Stimulated activated CD4-positive, alpha-beta T cell treated with anti-CD3 and anti-CD28 coated beads, Interleukin-2, amount 100 ng/mL, for 24 hours (primary cell): ENCODE measurements at places on chromosomes 7 and 10.

GRCh38 chr10:28177944-28178637 lies 124.8 kb downstream of the MPP7 start:
- no peak for DNase-seq

GRCh38 chr7:74183142-74183541 lies 9.0 kb downstream of the EIF4H start:
- DNase-seq: no peak

DNA sequence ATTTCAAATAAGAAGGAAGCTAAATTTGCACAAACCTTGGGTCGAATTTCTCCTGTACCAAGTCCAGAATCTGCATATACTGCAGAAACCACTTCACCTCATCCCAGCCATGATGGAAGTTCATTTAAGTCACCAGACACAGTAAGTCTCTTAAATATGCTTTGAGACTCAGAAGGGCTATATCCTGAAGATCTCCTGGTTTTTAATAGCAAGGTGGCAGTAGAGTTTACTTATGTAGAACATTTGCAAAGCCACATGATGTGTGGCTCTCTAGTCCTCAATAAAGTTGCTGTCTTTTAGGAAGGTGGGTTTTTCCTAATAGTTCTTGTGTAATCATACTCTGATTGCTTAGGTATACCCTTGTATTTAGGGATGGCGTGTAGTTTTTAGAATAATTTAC lies 8.7 kb downstream of the DBF4 start:
- no peak for DNase-seq

DNA sequence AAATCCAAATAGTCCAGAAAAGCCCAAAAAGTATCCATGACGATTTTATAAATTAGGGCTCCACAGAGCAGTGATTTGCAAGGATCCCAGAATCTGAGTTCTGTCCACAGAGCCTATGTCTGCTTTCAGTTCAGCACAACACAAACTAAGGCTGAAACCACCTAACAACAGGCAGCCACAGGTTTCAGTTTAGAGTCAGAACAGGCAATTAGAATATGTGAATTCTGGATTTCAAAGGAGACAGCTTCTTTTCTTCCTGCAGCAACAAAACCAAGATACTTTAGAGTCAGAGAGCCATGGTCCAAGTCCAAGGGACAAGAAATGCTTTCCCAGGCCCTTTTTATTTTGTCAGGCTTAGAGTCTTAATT lies 23.6 kb downstream of the IFIT3 start:
- DNase-seq: no peak

DNA sequence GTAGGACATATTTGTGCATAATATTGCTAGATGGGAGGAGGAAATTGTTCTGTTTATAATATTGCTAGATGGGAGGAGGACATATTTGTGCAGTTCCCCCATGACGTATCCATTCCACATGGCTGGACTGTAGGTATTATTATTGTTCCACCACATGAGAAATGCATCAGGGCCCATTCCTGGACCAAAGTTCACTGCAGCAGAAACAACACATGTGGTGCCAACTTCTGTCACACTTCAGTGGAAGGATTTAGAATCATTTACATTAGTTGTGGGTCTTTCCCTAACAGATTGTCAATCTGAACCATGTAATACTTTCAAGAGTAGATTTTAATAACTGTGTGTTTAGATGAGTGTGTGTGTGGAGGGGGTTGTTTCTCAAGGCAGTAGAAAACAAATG lies 32.7 kb upstream of the MACC1 start:
- no peak for DNase-seq

- DNase-seq: no peak
Measured at GRCh38 chr7:33578166-33578565, 327.2 kb upstream of the BMPER start.

- no peak for DNase-seq
Measured at GRCh38 chr7:138196971-138197896, 121.0 kb downstream of the AKR1D1 start.

DNA sequence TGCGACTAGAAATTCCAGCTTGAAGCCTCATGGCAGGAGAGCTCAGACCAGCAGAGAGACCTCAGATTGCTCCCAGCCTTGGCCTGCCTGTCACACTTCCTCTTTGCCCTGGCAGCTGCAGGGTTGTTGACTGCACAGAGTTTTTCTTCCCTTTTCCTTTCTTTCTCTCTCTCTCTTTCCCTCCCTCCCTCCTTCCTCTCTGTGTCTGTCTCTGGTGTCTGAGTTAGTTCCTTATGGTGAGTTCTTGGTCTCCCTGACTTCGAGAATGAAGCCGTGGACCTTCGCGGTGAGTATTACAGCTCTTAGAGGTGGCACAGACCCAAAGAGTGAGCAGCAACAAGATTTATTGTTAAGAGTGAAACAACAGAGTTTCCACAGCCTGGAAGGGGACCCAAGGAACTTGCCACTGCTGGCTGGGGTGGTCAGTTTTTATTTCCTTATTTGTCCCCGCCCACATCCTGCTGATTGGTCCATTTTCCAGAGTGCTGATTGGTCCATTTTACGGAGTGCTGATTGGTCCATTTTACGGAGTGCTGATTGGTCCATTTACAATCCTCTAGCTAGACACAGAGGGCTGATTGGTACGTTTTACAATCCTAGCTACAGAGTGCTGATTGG lies 266.3 kb downstream of the RPS24 start:
- peak; percentile 6 for DNase-seq

- DNase-seq: no peak
Measured at GRCh38 chr7:27361522-27361921, 118.9 kb downstream of the EVX1 start.

- DNase-seq: no peak
Measured at GRCh38 chr10:116098411-116099022, 174.5 kb downstream of the GFRA1 start.

- DNase-seq: no peak
Measured at GRCh38 chr7:159149488-159149887, 4.8 kb upstream of the VIPR2 start.

GRCh38 chr10:101467286-101467770 lies 113.4 kb downstream of the BTRC start:
- no peak for DNase-seq

DNA sequence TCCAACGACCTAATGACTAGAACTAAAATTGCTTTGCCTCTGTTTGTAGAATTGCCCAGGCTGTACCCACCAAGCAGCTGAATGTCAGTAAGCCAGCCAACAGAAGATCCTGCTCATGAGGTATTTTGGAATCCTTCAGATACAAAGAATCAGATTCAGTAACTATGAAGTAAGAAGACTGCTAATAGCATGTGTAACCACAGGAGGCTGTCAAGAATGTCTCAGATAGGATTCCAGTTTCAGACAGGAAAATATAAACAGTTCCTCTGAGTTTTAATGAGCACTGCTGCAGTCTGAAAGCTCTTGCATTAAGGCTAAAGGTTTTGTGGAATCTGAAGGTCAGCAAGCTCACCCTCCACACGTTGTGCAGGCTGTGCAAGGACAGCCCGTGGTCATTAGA lies 112.6 kb upstream of the ADAM12 start:
- DNase-seq: no peak
